Activated CD8-positive, alpha-beta T cell treated with anti-CD3 and anti-CD28 coated beads, Interleukin-2, amount 10 ng/mL, durations not matched to agents 7 days and 5 days (primary cell): ENCODE measurements at places on chromosomes 4 and X.

DNA sequence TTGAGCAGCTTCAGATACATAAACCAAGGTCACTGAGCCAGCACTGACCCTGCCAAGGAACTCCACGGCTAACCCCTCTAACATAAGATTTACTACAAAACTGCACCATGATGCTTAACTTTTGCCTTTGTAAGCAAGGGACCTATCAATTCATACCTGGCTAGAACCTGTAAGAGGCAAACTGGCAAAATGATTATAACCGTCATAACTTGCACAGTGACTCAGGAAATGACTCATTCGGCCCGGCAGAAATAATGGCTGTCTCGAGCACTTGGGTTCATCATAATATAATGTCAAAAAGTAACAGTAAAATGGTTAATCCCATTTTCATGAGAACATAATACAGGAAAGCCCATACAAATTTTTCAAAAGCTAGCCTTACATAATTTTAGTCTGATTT lies 17.2 kb downstream of the RASGEF1B start:
- H3K36me3 ChIP-seq, result peaks cover 20% of the 10 kb centered on the region
- no peak overlapping the region for H3K4me3 ChIP-seq
- H3K4me1 ChIP-seq, result peaks cover 13% of the 10 kb centered on the region
- H3K27ac ChIP-seq, result peak overlapping the region; percentile 74
- no peaks in the 10 kb centered on the region for H3K27me3 ChIP-seq
- DNase-seq, result peak; percentile 54

DNA sequence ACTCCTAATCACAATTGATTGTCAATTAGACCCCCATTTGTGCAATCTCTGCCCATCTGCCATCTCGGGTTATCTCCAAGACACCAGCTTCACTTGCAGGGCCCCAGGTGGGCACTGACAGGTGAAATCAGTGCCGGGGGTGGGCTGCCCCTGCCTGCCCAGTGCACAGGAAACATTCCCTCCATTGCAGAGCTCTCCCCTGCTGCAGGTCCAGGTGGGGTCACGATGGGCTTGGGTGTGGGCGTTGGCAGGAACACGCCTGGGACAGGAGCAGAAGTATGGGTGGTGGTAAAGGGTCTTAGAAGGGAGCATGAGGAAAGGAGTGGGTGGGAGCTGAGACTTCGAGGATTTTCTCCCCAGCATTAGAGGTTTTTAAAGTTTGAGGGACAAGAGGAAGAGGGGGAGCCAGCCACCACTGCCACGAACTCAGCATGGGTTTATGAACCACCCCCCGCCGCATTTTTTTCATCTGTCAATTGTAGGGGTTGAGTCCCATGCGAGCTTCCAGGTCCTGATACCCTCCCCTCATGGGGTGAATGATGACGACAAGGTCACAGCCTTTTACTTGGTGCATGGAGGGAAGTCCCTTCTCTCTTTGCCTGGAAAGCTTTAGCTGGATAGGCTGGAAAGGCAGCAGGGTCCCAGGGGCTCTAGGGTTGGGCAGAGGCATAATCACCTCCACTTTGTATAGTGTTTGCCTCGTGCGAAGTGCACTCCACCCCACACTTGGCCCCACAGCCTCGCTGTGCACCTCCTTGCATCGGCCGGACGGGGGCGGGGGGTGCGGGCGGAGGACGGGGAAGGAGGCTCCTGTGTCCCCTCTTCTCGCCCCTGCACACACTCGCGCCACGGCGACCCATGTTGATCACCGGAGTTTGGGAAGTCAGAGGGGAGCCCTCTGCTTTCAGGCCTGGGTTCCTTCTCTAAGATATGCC lies 3.5 kb upstream of the NKX1-1 start:
- H3K27me3 ChIP-seq, result peaks cover 37% of the 10 kb centered on the region
- H3K4me3 ChIP-seq, result no peak overlapping the region

GRCh38 chr4:11183356-11183740 lies 245.3 kb downstream of the HS3ST1 start:
- H3K27ac ChIP-seq, result no peak overlapping the region
- H3K4me1 ChIP-seq, result no peaks in the 10 kb centered on the region
- no peaks in the 10 kb centered on the region for H3K36me3 ChIP-seq
- no peak for DNase-seq
- no peak overlapping the region for H3K4me3 ChIP-seq

GRCh38 chr4:158817562-158818296 lies 48.9 kb downstream of the FNIP2 start:
- H3K36me3 ChIP-seq, result no peaks in the 10 kb centered on the region
- no peak overlapping the region for H3K27ac ChIP-seq
- no peak for DNase-seq
- no peak overlapping the region for H3K4me3 ChIP-seq
- peaks cover 11% of the 10 kb centered on the region for H3K4me1 ChIP-seq

- no peak for DNase-seq
- no peaks in the 10 kb centered on the region for H3K36me3 ChIP-seq
- peaks cover 2% of the 10 kb centered on the region for H3K27me3 ChIP-seq
- H3K4me3 ChIP-seq, result no peak overlapping the region
- H3K4me1 ChIP-seq, result no peaks in the 10 kb centered on the region
These were observed 96.4 kb downstream of the LDB2 start for GRCh38 chr4:16802044-16802443.

- no peaks in the 10 kb centered on the region for H3K36me3 ChIP-seq
- H3K27me3 ChIP-seq, result no peaks in the 10 kb centered on the region
- H3K4me3 ChIP-seq, result no peak overlapping the region
These were observed 210.4 kb upstream of the ARX start for GRCh38 chrX:25226151-25226550.

- peaks cover 8% of the 10 kb centered on the region for H3K27me3 ChIP-seq
These were observed 61.6 kb upstream of the VAMP7 start for GRCh38 chrX:155819525-155819924.

DNA sequence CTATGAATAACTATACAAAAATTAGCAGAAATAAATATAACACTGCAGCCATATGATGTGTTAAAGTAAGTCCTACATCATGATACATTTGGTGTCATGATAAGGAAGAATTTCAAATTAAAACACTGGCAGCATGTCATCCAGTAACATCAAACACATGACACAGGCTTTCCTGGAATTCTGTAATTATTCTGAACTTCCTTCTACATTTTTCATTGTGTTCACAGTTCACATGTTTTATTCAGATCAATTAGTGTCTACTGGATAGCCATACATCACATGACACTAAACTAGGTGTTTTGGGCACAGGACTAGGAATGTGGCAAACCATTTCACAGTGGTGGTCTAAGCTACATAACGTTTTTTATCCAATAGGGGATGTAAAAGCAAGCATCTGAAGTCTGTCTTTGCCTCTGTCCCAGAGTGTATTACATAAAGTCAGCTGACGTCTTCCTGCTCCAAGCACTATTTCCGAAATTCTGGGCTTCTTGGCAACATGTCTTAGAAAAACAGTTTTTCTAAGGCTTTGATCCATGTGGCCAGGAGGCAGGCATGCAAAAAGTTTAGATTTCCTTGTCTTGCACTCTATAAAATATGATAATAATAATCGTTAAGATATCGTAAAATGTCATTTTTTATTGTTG lies 707.9 kb downstream of the CENPC start:
- no peaks in the 10 kb centered on the region for H3K4me1 ChIP-seq
- no peaks in the 10 kb centered on the region for H3K27me3 ChIP-seq
- H3K4me3 ChIP-seq, result no peak overlapping the region
- no peak overlapping the region for H3K27ac ChIP-seq

DNA sequence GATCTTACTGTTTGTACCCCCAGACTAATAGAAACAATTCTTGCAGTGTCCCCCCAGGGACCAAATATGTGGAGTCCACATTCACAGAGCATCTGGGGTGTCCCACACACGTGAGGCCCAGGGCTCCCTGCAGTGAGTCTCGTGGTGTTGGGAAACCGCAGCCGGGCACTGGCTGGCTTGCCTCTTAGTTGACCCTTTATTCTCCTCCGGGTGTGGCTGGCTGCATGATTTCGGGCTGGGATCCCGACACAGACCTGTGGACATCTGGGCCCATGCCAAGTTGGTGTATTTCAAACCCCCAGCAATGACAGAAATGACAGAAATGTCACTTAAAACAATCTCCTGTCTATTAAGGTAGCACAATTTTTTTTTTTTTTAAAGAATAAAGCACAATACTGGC lies 15.6 kb upstream of the CLDN24 start:
- peaks cover 11% of the 10 kb centered on the region for H3K27me3 ChIP-seq
- no peak overlapping the region for H3K27ac ChIP-seq
- H3K4me1 ChIP-seq, result peaks cover 8% of the 10 kb centered on the region
- no peak for DNase-seq

- peaks cover 36% of the 10 kb centered on the region for H3K36me3 ChIP-seq
- H3K27me3 ChIP-seq, result no peaks in the 10 kb centered on the region
- no peak overlapping the region for H3K27ac ChIP-seq
These were observed 7.0 kb downstream of the RPL36A start for GRCh38 chrX:101397779-101398178.
